ENCODE measurements at places on chromosomes 2 and 18.

DNA sequence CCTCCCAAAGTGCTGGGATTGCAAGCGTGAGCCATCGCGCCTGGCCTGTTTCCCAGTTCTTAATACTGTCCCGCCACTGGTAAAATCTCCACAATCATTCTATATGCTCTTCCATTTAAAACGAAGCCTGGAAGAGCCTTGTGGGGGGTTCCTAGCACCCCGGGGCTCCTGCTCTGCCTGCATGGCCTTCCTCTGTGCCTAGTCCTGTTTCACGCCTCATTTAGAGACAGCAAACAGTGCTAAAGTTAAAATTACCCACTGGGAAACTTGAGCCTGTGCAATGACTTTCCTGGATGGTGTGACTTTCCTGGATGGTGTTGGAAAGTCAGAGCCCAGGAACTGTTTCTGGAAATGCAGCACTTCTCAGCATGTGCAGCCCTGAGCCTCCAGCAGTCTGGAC, 55.0 kb downstream of the INPP5D start:
- DNase-seq: no peak

DNA sequence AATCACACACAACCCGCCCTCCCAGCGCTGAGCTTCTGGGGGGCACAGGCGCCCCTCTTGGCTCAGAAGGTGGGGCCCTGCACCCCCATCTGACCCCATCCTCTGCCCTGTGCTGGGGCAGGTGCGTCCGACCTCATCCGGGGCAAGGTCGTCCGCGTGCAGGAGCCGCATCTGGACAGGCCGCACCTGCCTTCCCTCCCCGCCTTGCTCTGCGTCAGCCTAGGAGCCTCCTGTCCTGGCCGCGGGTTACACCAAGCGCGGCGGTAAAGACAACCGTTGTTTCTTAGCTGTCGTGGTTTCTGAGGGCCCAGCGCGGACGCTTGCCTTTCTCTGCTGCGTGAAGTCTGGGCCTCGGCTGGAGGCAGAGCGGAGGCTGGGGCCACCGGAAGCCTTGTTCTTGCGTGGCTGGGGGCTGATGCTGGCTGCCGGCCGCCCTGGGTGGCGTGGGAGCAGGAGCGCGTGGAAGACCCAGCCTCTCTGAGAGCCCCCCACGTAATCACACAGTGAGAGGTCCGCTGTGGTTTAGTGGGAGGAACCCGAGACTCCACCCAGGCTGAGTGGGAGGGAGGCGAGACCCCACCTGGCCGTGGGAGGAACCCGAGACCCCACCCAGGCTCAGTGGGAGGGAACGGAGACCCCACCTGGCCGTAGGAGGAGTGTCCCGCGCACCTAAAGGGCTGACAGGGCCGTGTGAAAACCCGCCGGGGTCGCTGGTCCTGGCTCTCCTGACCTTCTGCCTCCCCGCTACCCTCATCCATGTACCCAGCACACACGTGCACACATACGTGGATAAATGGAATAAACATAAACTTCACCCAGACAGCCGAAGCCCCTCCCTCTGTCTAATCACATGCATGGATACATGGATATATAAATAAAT, 51.8 kb downstream of the KCNG2 start:
- no peak for DNase-seq

GRCh38 chr2:148508878-148509287, 135.7 kb upstream of the EPC2 start:
- no peak for DNase-seq

GRCh38 chr2:149449017-149449416, 118.6 kb downstream of the LYPD6 start:
- DNase-seq: no peak

DNA sequence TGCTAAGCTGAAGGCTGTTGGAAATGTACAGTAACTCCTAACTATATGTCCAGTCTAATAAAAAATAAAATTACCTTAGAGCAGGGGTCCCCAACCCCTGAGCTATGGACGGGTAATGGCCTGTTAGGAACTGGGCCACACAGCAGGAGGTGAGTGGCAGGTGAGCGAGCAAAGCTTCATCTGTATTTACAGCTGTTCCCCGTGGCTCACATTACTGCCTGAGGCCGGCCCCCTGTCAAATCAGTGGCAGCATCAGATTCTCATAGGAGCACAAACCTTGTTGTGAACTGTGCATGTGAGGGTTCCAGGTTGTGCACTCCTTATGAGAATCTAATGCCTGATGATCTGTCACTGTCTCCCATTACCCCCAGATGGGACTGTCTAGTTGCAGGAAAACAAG, 73.1 kb upstream of the CXCR4 start:
- no peak for DNase-seq

All from stimulated activated CD4-positive, alpha-beta T cell treated with anti-CD3 and anti-CD28 coated beads, Interleukin-4, amount 100 ng/mL, for 1 hour (primary cell).